Right forelimb (tissue), 1 donor: ENCODE measurements at places on chromosomes 11 and 22.
A peak's percentile ranks its signal among the peaks of the same experiment; 100 is the strongest.

- DNase-seq, result no peak
Measured at GRCh38 chr11:21806947-21807346, 385.9 kb upstream of the ANO5 start.

DNA sequence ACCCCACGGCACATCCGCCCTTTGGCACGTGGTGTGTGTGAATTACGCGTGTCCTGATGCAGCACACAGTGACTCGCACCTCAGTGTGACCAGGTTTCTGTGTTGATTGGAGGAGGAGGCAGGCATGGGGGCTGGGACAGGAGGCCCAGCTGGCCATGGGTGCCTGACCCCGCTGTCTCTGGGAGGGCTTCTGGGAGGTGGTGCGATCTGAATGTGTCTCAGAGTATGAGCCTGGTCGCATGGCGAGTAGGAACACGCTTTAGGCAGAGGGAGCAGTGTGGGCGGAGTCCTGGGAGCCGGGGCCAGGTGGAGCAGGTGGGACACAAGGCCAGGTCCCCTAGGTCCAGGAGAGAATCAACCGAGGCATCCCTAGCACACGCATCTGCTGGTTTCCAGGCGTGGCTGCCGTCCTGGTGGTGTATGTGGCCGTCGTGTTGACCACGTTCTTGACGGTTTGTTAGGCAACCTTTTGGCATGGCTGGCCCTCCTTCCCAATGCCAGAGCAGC lies 5.7 kb downstream of the GRAMD4 start:
- no peak for DNase-seq

DNA sequence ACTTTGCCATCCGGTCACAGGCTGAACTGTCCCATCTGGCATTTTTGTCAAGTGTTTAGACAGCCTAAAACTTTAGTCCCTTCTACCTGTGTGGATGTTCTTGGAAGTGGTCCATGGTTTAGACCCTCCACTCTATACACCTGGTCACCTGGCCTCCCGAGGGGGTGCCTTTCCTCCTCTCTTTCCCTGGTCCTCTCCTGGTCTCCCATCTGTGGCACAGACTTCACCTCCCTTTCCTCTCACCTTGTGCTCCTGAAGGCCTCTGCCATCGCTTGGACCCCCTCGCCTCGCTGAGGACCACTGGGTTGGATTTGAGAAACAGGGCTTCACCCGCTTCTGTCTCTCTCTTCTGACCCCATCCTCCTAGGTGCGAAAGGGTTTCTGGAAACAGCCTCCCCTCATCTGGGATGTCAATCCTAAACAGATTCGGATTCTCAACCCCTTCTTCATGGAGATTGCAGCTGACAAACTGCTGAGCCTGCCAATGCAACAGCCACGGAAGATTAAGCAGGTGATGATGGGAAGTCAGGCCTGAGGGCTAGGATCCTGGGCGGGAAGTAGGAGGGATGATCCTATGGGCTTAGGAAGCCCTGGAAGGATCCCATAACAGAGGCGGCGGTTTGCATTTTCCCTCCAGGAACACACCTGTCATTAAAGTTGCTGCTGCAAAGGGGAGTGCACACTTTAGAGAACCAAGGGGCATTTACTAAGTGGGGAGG lies 53.6 kb downstream of the ST3GAL4 start:
- no peak for DNase-seq

GRCh38 chr11:9145283-9145682 lies 53.9 kb upstream of the SCUBE2 start:
- no peak for DNase-seq

DNA sequence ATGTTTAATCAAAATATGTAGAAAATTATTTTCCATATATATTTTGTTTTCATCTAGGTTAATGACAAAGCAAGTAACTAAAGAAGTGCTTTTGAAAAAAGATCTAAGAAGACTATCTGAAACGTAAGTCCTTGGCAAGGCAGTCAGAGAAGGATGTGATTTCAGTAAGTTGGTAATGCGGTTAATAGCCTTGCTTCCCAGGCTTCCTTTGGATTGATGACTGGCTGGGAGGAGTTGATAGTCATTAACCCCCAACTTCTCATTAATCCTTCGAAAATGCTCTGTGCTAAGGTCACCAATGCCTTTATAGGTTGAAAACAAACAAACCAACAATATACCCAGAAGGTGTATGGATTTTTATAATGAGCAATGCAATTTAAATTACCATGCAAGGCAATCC lies 1326.5 kb downstream of the LRRC4C start:
- no peak for DNase-seq

GRCh38 chr11:10410844-10411200 lies 44.2 kb upstream of the AMPD3 start:
- DNase-seq, result no peak

DNA sequence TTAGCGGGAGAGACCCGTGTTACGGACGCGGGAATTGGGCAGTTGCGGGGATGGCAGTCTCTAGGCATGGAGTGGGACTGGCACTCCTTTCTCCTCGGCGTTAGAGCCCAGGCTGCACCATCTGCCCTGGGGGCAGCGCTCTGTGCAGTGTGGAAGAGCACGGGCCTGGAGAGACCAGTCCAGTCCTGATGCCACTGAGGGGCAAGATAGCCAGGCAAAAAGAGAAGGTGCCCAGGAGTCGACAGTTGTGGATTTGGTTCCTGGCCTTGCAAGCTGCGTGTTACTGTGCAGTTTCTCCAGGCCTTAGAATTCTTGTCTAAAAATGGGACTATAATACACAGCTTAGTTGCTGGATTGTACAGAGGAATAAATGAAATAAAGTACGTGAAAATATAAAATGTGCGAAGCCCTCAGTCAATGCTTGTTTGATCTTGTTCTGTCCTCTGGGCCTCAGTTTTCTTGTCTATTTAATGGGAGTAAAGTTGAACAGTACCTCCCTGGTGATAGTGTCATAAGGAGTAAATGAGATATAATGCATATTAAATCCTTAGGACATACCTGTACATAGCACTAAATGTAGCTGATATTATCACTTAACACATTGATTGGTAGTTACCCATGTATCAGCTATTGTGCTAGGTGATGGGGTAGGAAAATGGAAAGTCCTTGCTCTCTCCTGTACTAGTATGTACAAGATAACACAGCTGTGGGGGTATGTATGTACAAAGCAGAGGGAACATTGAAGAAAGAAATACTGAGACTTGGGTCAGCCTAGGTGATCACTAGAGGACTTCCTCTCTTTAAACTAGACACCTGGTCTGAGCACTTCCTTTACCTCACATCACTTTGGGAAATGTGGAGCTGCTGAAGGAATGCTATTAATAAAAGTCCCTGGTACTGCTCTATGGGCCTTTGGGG lies 1.2 kb downstream of the ATXN10 start:
- no peak for DNase-seq

GRCh38 chr11:103995896-103996295 lies 40.5 kb upstream of the DDI1 start:
- DNase-seq, result no peak

- DNase-seq, result peak; percentile 77
Measured at GRCh38 chr11:64844330-64845128, at the start of gene CDC42BPG. Gene CDC42BPG, minus strand, starts transcription at chr11:64844653. Its CDS starts 84 bp downstream, at chr11:64844569.

DNA sequence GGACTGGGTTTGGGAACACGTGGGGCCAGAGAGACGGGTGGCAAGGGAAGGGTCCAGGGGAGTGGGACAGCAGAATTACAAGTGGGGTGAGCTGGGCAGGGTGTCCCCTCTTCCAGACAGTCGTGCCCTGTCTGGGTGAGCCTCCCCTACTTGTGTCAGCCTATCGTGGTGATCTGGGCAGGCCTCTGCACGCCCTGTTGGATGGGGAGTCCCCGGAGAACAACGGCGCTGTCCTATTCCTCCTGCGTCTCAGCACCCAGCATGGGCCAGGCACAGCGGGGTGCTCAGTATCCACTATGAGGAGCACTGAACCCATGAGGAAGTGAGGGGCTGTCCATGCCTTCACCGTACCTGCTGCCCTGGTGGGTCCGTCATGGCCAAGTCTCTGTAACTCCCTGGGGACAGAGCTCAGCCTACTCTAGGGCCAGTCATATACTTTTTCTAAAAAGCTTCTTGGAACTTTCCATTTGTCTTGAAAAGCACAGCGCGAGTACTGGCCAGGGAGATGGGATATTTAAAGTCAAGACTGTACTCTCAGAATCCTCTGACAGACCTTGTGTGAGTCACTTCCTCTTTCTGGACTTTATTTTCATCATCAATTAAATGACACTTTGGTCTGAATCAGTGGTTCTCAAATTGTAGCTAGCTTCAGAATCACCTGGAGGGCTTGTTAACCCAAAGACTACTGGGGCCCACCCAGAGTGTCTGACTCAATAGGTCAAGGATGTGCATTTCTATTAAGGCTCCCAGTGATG lies 81.7 kb upstream of the NECTIN1 start:
- DNase-seq, result no peak

GRCh38 chr11:12066056-12066798 lies 44.2 kb upstream of the MICAL2 start:
- DNase-seq, result no peak

- no peak for DNase-seq
Measured at GRCh38 chr22:19260194-19260593, 31.3 kb downstream of the CLTCL1 start.

DNA sequence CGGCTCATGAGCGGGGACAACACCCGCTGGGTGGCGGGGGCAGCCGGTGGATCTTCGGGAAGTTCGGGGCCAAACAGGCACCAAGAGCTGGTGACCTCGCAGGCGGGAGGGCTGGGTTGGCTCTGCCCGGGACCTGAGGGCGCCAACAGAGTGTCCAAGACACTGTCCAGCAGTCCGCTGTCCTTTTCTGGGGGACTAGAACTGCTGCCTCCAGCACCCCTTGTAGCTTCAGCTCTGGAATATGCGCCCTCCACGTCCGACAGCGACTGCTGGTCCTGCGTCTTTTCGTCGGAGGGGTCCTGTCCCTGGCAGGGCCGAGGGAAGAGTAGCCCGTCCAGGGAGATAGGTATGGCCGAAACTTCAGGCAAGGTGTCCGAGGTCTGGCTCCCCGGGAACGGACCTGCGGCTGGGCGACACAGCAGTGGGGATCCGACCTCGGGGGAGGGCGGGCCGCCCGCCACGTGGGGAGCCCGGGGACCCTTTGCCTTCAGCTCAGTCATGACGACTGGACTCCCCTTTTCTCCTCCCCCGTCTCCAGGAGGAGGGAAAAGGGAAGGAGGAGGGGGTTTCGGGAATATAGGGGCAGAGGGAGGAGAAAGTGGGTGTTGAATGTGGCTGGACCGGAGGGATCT lies 926 bp downstream of the PGR start:
- DNase-seq, result peak; percentile 38
